ENCODE measurements at places on chromosomes 6 and 20.

- no peak for DNase-seq
Observed at GRCh38 chr6:143337201-143337949, 113.1 kb downstream of the ADAT2 start.

- no peak for DNase-seq
Observed at GRCh38 chr20:56324806-56325205, 34.0 kb upstream of the FAM210B start.

DNA sequence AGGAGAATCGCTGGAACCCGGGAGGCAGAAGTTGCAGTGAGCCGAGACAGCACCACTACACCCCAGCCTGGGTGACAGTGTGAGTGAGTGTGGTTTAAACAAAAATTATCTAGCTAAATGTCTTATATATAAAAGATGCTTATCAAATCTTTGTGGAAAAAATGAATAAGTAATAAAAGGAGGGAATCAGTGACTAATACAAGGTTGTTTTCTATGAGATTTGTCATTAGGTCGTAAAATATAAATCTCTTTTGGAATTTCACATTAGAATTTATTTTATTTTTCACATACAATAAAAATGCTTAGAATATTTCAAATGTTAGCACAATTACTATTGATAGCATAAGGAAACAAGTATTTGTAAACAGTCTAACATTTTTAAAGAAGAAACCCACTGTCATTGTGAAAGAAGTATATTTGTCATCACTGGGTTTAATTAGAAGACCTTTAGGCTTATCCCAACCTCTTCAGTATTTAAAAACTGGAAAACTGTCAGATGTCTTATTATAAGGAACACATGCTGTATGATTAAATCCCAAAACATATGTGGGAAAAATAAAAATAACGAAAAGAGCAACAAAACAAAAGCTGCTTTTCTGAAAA is 47.1 kb downstream of the ASCC3 start:
- no peak for DNase-seq

DNA sequence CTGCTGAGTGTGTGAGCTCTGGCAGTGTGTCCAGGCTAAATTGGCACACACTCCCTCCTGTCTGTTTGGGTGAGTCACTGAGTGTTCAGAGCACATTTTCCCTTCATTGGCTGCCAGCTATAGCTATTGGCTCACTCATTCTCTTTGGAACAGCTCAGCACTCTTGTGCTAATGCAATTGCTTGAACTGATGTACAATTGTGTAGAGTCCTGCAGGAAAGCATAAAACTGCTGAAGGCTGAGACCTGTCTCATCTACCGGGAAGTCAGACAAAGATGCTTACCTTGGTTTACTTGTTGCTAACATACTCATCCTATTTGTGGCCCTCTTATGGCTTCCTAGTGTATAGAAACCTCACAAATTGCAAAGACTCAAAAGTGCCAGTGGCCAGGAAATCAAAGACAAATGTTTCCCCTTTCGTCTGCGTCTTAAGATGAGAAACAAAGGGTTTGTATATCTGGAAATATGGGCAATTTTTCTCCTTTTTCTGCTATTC is 351.0 kb downstream of the BCKDHB start:
- no peak for DNase-seq

- no peak for DNase-seq
Observed at GRCh38 chr6:81242624-81243023, 509.9 kb downstream of the TENT5A start.

GRCh38 chr6:170117111-170117972 is 173.5 kb downstream of the DLL1 start:
- no peak for DNase-seq

DNA sequence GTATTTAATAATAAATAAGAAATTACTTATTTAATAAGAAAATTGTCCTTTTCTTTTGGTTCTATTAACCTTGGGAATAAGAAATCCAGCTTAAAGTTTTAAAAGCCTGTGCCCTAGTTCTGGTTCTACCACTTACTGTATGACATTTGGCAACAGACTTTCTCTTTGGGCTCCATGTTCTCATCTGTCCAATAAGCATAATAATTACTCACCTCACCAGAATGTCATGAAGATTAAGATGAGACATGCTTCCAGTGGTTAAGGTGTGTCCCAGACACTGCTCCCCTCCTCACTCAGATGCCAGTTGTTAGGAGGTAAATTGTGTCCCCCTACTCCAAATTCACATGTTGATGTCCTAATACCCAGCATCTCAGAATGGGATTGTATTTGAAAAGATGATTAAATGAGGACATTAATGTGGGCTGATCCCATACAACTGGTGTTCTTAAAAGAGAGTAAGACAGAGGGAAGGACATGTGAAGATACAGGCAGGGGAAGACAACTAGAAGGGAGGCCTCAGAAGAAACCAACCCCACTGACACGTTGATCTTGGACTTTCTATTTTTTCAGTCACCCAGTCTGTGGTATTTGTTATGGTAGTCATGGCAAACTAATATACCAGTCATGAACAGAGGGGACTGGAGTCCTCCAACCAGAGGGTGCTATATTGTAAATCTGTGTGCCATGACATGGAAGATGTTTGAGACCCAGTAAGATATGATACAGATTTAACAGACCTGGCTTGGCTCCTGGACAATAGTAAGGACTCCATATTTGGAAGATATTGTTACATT is 6.4 kb upstream of the MICAL1 start:
- no peak for DNase-seq

GRCh38 chr6:168013250-168013915 is 15.9 kb downstream of the KIF25 start:
- DNase-seq, result no peak

GRCh38 chr6:139060332-139060731 is 31.8 kb downstream of the ABRACL start:
- no peak for DNase-seq

DNA sequence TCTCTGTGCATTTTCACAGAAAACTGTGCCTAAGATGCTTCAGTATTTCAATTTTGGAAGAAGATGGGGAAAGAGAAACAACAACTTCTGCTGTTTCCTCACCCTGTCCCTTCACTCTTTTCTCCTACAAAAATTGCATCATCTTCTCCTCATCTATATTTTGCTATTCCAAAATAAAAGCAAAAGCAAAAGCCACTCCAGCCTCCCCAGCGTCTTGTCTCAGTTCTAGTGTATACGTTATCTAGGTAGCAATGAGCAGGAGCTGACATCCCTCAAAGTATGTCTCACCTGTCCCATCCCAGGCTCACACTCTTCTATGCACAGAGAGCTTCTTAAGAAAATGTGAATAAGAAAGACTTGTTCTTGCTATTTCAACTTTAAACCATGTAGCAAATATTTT is 163.8 kb upstream of the TAB2 start:
- DNase-seq, result no peak

DNA sequence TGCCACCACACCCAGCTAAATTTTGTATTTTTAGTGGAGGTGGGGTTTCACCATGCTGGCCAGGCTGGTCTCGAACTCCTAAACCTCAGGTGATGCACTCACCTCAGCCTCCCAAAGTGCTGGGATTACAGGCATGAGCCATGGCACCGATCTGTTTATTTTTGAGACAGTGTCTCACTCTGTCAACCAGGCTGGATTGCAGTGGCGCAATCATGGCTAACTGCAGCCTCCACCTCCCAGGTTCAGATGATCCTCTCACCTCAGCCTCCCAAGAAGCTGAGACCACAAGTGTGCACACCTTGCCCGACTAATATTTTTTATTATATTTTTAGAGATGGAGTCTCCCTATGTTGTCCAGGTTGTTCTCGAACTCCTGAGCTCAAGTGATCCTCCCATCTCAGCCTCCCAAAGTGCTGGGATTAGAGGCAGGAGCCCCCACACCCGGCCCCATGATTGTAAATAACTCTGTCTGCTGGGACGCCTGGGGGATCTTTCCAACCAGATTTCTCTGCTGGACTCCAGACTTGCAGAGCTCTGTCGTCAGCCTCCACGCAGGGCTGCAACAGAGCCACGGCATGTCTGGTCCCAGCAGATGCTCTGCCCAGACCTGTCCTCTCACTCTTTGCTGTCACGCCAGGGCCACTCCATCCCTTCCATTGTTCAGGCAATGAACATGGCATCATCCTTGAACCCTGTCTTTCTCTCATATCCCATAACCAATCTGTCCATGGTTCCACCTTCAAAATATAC is 25.3 kb downstream of the SYNJ2 start:
- no peak for DNase-seq

DNA sequence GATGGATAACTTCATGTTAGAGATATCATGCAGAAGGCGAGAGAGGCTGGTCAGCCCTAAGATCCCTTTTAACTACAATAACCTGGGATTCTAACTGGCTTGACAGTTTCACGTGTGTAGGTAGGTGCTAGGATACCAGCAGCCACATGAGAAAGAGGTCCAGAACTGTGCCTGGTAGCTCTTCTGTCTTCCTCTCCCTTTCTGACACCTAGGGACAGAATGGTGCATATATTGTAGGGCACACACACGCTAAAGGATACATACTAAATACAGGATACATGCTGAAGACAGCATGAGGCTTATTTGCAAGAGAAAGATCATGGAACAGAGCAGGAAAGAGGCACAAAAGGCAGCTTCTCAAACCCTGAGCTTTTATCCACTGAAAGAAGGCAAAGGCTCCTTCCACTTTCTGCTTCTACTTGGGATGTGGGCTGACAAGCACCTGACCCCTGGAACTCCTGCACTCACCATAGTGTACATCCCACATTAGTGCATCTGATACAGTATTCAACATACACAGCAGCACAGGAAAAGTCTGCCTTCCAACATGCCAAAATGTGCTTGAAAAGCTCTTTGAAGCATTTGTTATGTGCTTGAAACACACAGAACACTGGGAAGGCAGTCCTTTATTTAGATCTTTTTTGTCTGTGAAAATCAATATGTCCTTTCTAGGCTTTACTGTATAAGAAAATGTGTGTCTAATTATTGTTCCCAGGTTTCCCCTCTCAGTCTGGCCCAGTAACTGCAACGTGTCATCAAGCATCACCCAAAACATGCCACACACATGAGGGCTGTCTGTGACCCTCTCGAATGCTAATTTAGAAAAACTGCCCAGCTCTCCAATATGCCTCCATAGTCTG is 3.2 kb downstream of the SLC22A23 start:
- no peak for DNase-seq

DNA sequence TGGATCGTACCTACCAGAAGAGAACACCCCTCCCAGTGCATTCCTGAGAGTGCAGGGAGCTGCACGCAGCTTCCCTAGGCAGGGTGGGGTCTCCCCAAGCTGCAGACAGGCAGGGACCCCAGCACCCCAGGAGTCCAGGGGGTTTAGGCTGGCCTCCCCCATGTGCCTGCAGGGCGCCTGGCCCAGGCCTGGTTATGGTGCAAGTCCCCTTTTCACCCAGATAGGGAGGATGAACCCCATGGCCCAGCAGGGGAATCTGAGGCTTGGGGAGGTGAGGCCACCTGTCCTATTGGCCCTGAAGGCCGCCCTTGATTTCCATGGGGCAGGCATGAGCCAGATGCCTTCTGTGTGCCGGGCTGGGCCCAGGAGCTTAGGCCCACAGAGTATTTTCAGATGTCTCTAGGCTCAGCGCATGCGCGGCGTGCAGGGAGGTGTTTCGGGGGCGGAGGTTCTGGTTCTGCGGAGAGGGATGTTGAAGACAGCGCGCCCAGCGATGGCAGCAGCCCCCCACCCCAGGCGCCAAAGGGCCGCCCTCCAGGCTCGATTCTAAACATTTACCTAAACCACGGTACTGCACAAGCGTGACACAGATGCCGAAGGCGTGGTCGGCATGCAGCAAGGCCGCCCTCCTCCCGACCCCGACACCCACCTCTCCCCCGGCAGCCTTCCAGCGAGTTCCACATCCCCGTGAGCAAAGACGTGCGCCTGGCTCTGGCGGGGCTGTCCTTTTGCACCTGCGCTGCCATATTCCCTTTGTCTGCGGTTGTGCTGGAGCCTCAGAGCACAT is 29.4 kb downstream of the COL20A1 start:
- DNase-seq, result no peak

- no peak for DNase-seq
Observed at GRCh38 chr6:169428532-169428931, 174.9 kb upstream of the THBS2 start.

Measured in NCI-H2081 (cell line).